Kidney (tissue), 22 donors: ENCODE measurements at places on chromosomes 1 and 21. TPM values are rescaled to one million over a fixed set of nuclear protein-coding genes. Genes with fewer than 3 reads are reported as not detected.

DNA sequence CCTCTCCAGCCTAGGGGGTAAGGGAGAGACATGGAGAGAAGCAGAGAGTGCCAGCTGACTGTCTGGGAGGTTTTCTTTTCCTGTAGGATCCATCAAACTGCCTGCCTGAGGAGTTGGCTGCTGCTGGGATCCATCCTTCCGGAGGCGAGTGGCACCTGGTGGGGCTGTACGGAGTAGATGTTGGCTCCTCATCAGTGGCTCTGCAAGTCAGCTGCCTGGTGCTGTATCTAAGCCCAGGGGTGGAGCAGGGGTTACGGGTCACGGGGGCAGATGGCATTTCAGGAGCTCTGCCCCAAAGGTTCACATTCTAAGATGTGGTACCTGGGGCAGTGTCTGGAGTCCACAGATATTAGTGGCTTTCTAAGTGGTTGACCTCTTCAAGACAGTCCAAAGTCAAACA, 128.0 kb downstream of the ACTL8 start:
- no peaks in the 10 kb centered on the region for H3K4me1 ChIP-seq
- no peaks in the 10 kb centered on the region for H3K27me3 ChIP-seq
- no peaks in the 10 kb centered on the region for H3K36me3 ChIP-seq

GRCh38 chr1:46285730-46286477, 17.5 kb downstream of the LRRC41 start:
- H3K4me3 ChIP-seq, result no peak overlapping the region
- H3K4me1 ChIP-seq, result no peaks in the 10 kb centered on the region
- no peaks in the 10 kb centered on the region for H3K27me3 ChIP-seq

DNA sequence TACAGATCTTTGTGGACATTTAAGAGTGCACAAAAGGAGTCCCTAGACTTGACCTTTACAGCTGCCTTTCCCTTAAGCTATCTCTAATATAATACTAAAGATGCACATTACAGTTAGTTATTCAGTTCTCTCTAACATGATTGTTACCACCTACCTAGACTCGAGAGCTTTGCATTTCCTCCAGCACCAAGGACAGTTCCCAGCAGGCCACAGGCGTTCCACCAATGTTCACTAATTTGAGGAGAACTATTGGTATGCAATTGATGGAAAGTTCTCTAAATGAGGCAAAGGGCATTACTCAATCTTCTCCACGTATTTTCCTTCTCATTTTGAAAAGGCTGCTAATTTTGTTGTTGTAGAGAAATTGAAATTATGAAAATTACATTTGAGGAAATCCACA, 5.4 kb upstream of the NTNG1 start:
- no peaks in the 10 kb centered on the region for H3K27me3 ChIP-seq
- H3K4me1 ChIP-seq, result peaks cover 3% of the 10 kb centered on the region
- H3K4me3 ChIP-seq, result no peak overlapping the region

Gene PGLYRP4
- not detected for total RNA-seq

DNA sequence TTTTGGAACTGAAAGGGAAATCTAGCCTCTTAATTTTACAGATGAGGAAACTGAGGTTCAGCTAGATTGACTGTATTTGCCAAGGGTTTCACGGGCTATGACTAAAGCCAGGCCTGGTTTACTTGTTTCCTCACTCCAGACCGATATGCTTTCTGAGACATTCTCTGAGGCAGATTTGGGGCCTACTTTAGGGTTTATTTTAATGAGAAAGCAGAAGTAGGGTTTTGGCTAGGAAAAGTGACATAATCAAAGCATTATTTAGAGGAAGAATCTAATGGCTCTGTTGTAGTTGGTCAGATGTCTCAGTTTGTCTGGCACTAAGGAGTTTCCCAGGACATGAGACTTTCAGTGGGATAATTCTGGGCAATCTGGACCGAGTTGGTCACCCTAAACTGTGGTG, 1.5 kb upstream of the RPTN start:
- H3K4me1 ChIP-seq, result no peaks in the 10 kb centered on the region
- no peak overlapping the region for H3K4me3 ChIP-seq
- no peaks in the 10 kb centered on the region for H3K36me3 ChIP-seq
- H3K27ac ChIP-seq, result no peak overlapping the region
- no peak for DNase-seq
